ENCODE measurements at places on chromosomes 7 and 10. TPM values are rescaled to one million over a fixed set of nuclear protein-coding genes. Genes with fewer than 3 reads are reported as not detected.
A peak's percentile ranks its signal among the peaks of the same experiment; 100 is the strongest.

GRCh38 chr7:139674341-139674740, 103.5 kb downstream of the HIPK2 start:
- DNase-seq = no peak

DNA sequence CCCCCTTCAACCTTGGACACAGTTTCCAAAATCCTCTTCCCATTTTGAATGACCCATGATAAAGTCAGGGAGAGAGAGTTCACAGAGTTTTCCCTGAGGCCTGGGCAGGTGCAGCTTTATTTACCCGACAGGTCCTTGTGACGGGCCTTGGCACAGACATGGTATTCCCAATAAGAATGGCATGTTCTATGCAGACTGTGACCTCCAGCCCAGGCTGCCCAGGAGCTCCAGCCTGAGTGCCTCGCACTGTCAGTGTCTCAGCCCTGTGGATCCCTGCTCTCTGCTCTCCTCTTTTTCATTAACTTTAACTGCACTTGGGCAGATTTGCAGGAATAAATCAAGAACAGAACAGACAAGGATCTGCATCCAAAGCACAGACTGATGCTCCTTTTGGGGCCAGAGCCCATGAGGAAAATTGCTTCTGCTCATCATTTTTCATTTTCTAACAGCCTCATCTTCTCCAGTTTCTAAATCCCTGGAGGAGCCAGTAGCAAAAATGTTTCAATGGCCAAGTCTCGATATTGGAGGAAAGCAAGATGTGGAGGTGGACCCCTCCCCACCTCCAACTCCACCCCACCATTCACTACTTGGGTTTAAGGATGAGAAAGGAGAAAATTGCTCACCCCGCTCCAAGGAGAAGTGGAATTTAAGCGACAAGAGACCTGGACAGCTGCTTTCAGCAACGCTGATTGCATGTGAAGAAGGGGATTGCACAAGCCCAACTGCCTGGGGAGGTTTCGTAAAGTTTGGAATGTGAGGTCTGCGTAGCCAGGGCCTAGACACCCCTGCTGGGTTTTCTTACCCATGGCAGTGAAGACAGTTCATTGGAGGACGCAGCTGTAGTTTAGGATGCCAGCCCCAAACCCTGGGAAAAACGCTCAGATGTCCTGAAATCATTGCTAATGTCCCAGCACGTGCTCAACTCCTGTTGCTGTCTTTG, 225.9 kb downstream of the WDR11 start:
- peak; percentile 79 for DNase-seq

GRCh38 chr10:31288001-31288400, 31.0 kb upstream of the ZEB1 start:
- no peak for DNase-seq

- DNase-seq = no peak
Observed at GRCh38 chr7:110775046-110775445, 315.9 kb upstream of the LRRN3 start.

GRCh38 chr7:50418526-50419290, 31.4 kb downstream of the FIGNL1 start:
- no peak for DNase-seq

- DNase-seq = no peak
Observed at GRCh38 chr7:47438411-47439029, 143.4 kb downstream of the TNS3 start.

- DNase-seq = no peak
Observed at GRCh38 chr7:38801786-38802185, 107.2 kb downstream of the VPS41 start.

DNA sequence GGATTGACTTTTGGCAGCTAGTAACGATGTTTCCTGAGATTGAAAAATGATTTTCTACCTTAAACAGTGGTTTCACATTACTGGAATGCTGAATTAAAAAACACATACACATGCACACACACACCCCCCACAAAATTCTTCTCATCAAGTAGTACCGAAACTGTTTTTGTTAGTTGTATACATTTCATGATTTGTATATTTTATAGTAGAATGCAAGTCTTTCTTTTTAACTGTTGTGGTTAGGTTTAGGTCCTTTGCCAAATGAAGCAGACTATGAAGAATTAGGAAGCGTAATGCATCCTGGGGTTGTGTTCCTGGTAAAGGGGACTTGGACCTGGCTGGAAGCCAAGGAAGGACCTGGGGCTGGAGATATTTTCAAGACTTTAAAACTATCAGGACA, 505.8 kb downstream of the SUGCT start:
- DNase-seq = no peak

- DNase-seq = peak; percentile 63
Observed at GRCh38 chr10:11058965-11059364, 41.3 kb downstream of the CELF2 start.

DNA sequence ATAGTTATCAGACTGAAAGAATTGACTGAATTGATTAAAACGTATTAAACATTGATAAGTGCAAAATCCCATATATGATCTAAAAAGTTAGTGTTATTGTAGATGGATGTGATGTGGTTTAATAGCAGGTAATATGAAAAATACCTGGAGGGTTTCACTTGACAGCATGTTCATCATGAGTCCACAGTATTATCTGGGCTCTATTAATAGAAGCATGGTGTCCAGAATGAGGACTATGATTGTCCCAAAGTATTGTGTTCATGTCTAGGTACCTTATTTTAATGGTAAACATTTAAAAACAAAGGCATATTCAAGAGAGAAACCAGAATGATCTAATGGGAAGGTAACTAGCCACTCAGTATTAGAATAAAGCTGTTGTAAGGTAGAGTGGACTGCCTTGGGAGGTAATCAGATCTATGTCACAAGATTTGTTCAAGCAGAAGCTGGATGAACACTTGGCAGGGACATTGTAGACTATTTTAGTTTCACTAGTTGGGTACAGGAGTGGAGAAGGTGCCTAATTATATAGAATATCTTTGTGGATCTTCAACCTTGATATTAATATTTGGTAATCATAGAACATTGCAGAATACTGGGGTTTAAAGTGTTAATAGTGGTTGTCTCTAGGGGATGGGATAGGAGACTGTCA, 43.5 kb downstream of the MCU start:
- no peak for DNase-seq

- DNase-seq = no peak
Observed at GRCh38 chr7:8056439-8056838, 87.8 kb downstream of the GLCCI1 start.

DNA sequence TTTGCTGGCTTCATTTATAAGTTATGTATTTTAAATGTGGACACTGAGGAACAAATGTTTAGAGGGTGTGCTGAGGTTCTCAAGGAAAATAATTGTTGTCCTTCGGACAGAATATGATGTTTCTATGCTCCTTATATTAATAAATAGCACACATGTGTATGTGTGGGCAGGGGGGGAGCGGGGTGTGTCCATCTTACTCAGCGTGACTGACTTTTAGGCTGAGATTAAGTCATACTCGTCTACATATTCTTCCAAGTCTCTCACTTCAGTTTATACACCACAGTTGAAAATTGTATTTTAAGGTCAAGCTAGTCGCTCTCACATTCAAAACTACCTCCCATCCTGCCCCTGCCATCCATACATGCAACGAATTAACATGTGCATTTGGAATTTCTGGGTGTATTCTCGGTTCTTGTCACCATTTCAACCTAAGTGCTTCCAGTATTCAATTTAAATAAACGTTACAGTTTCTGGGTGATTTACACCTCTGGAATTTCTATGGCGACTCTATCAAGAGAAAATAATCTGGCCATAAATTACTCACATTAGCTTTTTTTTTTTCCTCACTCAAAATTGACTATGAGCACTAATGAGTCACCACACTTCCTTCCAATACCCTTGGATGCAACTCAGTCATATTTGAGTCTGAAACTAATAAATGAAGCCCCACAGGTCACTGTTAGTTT, 3.3 kb downstream of the PCDH15 start:
- peak; percentile 88 for DNase-seq

GRCh38 chr7:140625908-140626868, 14.4 kb downstream of the DENND2A start:
- DNase-seq = peak; percentile 97

- DNase-seq = no peak
Observed at GRCh38 chr7:19701471-19701870, 7.4 kb downstream of the POLR1F start.

DNA sequence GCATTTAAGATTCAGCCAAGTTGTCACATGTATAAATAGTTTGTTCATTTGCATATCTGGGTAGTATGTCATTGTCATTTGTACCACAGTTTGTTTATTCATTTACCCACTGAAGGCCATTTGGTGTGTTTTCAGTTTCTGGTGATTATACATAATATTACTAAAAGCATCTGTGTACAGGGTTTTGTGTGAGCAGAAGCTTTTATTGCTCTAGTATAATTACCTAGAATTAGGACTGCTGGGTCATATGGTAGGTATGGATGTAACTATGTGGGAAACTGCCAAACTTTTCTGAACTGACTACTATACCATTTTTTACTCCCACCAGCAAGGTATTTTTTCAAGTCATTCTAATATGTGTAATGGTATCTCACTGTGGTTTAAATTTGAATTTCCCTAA, 584.0 kb upstream of the GHITM start:
- no peak for DNase-seq

The UNCX gene
- not detected for total RNA-seq

The CCL24 gene
- not detected for total RNA-seq
